ENCODE measurements at places on chromosomes 2 and 18.

DNA sequence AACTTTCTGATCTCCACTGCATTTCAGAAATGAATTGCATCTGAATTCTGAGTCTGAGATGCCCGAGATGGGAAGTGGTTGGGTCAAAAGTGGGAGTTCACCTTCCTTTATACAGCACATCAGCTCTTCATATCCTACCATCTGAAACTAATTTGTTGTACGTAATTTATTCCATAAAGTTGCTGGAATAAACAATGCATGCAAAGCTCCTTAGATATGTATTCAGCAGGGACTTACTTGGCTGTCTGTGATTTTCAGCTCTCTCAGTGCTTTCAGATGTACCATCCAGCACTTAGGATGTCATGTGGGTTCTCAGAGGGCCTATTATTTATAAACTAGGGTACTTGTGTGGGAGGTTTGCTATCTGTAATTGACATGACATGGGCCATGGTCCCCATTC lies 46.9 kb upstream of the EFEMP1 start:
- no peak for DNase-seq

DNA sequence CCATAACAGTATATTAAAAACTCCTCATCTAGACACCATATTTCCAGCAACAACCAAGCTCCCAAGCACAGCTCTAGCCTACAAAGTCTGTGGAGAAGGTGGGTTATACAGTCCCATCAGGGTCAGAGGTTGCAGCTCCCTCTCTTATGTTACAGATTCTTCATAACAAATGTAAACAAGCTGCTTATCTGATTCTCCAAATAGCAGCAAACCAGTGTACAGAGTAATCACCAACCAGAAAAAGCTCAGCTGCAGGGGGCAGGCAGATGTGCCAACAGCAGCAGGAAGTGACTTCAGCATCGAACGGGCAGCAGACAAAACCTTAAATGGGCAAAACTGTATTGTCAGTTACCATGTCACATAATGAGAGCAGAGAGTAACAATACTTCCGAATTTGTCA lies 52.9 kb upstream of the NABP1 start:
- DNase-seq = no peak

DNA sequence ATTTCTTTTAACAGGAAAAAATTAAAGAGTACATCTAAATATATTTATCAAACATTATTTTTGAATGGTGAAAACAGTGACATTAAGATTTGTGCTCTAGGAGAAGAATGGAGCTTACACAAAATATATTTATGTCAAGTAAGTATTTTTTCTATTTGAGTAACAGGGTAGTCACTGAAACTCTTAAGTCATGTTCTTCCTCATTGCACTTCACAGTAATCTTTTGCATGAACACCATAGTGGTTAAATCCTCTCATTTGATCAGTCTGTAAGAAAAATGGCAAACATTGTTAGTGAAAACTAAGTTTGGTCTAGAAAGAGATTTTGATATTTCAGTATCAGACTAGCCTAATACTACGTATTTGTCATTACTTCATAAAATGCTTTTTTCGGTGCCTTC lies 8.1 kb downstream of the GMCL1 start:
- no peak for DNase-seq

DNA sequence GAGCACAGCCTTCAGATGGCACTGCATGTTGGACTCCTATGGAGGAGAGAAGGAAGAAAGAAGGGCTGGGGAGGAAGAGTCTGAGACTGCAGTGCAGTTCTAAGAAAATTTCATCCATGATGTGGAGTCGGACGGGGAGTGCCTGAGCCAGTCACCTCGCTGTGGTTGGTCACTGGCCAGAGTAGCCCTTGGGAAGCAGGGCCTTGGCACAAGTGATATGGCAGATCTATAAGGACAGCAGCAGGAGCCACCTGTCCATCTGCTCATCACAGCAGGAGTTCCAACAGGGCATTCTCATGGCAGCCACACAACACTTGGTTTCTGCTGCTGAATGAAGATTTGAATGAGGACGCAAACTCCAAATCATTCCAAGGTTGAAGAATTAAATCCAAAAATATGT lies 314.8 kb downstream of the CYP26B1 start:
- DNase-seq = no peak

GRCh38 chr2:182020286-182021070 lies 34.8 kb downstream of the PPP1R1C start:
- DNase-seq = no peak

DNA sequence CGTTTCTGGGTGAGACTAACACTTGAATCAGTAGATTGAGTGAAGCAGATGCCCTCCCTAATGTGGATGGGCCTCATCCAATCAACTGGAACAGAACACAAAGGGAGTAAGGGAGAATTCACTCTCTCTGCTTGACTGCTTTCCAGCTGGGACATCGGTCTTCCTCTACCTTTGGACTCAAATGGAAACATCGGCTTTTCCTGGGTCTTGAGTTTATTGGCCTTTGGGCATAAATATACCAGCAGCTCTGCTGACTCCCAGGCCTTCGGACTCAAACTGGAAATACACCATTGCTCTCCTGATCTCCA lies 311.6 kb downstream of the STK39 start:
- no peak for DNase-seq

- no peak for DNase-seq
These were observed 66.7 kb downstream of the NDUFA10 start for GRCh38 chr2:239958473-239958765.

- DNase-seq = no peak
These were observed 83.5 kb downstream of the IRS1 start for GRCh38 chr2:226716126-226716525.

- no peak for DNase-seq
These were observed 86.6 kb downstream of the FAM228A start for GRCh38 chr2:24261441-24261840.

- DNase-seq = no peak
These were observed 33.0 kb downstream of the PPM1B start for GRCh38 chr2:44201648-44202165.

DNA sequence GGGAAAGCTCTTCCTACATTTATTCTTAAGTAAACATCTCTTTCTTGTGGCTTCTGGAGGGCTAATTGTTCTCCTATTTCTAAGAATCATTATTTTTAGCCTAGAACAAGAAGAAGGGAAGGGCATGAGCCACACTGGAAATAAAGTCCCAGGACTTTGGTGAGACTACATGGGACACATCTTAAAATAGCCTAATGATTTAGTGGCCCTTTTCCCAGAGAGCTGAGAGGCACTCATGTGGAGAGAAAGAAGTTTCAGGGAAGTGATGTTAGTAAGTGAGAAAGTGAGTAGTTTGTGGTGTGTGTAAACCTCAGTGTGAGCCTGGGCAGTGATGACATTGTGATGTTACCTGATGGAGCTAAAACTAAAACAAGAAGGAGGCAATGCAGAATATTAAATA lies 14.6 kb downstream of the ITGA4 start:
- DNase-seq = no peak

DNA sequence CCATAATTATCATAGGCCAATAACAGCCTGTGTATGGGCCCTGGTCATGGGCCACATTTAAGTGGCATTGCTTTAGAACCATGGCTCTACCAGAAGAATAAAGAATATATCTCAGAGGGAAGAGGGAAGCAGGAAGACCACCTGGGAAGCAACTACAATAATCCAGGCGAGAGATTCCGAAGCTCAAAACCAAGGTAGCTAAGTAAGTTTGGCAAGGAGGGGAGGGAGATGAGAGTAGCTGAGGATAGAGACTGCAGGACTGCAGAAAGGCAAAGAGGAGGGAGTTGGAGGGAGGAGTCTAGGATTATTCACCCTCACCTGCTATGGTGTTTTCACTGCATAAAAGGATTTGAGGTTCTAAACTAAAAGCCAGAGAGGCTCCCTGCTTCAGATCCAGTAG lies 293.5 kb downstream of the SETBP1 start:
- no peak for DNase-seq

DNA sequence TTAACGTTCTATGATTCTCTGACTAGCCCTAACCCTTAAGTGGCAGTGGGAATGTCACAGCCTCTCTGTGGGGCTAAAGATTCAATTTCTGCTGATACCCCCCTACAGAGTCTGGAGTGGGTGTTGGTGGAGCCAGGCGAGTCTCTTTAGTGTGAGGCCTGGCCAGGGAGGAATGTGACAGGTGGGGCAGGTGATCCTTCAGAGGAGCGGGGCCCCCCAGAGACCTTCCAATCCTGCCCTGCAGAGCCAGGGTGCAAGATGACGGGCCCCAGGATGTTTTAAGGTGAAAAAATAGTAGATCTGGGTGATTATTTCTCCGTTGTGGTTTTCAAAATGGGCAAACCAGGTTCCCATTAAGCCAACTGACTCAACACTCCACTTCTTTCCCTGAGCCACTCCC lies 28.2 kb upstream of the DNMT3A start:
- DNase-seq = no peak

DNA sequence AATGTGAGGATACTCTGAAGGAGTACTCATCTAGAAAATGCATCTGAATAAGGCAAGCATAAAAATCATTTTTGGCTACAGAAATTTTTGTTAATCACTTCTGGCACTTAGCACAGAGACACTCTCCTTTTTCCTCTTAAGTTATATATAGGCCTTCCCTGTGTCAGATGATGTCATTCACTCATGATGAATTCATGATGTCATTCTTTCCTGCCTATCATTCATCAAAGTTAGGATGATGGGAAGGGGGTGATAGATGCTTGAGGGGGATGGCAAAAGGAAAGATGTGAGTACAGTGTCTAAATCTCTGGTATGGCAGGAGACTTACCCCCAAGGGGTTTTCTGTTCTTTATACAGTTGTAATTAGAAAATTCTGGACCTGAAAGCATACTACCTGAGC lies 42.0 kb downstream of the MAP3K20 start:
- DNase-seq = no peak

DNA sequence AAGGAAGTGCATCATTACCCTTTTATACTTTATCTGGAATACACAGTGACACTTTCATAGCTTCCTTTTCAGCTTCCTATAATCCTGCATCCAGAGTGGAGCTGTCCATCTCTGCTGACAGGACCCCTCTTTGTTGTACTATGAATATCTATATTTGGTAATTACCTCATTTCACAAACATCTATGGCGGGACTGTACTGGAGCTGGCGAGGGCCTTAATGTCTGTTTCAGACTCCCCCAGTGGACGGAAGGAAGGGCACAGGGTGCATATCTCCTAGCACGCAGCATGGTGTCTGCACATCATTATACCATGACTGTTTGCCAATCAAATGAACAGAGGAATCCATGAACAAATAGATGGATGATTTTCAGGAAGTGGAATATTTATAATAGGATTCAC lies 142.3 kb downstream of the SOX11 start:
- DNase-seq = no peak

DNA sequence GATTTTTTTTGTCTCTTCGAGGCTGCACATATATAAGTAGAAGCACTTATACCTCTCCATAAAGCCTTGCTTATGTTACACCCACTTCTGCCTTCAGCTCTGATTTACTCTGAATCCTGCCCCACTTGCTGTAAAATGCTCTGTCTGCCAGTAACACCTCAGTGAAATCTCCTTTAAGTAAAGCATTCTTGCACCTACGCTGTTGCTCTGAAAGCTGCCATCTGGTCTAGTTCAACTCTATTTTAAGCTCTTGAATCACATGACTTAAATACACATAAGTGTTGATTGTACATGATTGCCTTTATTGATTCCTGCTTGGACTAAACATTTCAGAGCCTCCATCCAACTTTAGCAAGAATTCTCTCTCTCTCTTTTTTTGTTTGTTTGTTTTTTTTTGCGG lies 609.0 kb upstream of the CELF4 start:
- no peak for DNase-seq

GRCh38 chr18:32772581-32773381 lies at the start of gene KLHL14:
TSS of gene KLHL14 (minus strand) at chr18:32773023. CDS start at chr18:32770591, 2,432 bp downstream.
- DNase-seq = no peak

Measured in stimulated activated CD4-positive, alpha-beta T cell treated with anti-CD3 and anti-CD28 coated beads, TNF-alpha, amount 100 ng/mL, for 1 hour (primary cell).